ENCODE measurements at places on chromosomes 1 and 21.

GRCh38 chr21:38478782-38479181, 19.5 kb downstream of the ERG start:
- DNase-seq = peak; percentile 48

DNA sequence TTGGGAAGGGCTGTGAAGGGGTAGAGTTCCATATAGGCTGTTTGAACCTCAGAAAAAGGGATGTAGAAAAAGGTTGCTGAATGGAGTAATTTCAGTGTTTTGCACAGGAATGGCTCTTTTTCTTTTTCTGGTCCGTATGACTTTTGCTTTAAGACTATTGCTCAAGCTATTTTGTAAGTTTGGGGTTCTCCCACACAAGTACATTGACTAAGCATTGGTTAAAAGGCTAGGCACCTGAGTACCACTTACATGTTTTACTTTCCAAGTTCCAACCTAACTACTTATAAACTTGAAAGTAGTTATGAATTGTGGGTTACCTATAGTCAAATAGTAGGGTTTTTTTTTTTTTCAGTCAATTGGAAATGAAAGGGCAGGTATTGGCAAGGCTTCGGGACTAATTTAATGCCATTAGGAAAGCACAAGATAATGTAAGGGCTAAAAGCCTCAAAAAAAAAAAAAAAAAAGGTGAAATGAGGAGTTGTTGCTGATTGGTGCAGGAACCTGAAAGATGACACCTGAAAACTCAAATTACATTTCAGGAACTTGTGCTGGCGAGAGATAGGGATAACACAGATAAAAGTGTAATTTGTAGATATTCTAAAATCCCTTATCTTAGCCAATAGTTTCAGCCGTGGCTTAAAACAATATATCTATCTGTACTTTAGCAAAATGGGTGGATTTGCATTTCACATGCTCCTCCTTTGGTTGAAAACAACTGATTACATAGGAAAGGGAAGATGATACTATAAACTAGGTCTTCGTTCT, 209.5 kb downstream of the RPS6KC1 start:
- DNase-seq = no peak

DNA sequence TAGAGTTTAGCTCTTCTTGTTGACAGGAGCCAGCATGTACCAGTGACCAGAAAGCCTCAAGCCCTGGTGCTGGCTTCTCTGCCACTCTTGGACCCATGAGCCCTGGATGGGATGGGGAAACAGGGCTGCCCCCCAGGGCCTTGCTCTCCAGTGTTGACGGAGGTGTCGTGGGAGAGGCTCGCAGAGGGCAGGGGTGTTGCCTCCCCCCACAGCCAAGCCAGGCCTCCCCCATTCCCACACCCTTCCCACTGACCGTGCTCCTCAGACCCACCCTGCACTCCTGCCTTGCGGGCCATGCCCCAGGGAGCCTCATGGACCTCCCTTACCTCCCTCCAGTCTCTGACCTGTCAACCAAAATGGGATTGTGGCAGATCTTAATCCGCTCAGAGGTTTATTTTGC, 123.8 kb upstream of the COL6A1 start:
- DNase-seq = no peak

- no peak for DNase-seq
Measured at GRCh38 chr1:211639475-211640300, 35.7 kb downstream of the NEK2 start.

- DNase-seq = no peak
Measured at GRCh38 chr21:42505090-42505726, 8.4 kb upstream of the SLC37A1 start.

DNA sequence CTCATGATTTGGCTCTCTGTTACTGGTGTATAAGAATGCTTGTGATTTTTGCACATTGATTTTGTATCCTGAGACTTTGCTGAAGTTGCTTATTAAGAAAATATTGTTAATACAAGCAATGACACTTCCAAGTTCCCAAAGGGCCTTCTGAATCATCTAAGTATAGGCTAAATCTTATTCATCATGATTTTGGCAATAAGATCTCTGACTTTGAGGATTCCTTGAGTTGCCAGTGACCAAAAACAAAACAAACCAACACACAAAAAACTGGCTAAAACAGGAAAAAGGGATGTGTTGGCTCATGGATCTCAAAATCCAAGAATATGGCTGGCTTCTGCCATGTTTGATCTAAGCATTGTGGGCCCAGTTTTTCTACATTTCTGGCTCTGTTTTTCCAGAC, 163.4 kb downstream of the HHIPL2 start:
- no peak for DNase-seq

DNA sequence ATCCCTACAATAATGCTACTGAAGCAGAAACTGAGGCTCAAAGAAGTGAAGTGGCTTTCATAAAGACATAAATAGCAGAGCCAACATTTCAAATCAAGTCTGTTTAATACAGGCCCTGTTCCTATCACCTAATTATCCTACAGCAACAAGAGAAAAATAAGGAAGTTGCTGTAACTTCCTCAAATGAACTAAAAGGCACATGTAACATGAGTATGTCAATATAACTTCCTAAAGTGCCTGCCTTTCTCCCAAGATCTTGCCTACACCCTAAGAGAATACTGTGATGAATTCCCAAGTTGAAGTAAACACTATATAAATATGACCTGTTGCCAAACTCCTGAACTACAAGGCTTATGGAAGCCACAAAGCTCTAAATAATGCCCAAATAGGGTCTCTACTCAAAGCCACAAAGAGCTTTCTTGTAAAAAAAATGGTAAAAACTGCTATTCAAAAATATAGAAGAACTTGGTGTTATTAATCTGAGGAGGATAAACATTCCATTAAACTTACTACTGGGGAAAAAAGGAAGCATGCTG, 8.6 kb downstream of the BEND5 start:
- no peak for DNase-seq

- no peak for DNase-seq
Measured at GRCh38 chr1:214989341-214989740, 93.2 kb upstream of the KCNK2 start.

- no peak for DNase-seq
Measured at GRCh38 chr1:210624722-210625121, 296.0 kb downstream of the HHAT start.

GRCh38 chr1:9181990-9182783, 52.4 kb upstream of the H6PD start:
- peak; percentile 29 for DNase-seq
